Ammon's horn (tissue), 1 donor: ENCODE measurements at places on chromosomes 12 and 14.

GRCh38 chr12:31897781-31898503 lies 61.3 kb upstream of the RESF1 start:
- DNase-seq: peak; percentile 17

- DNase-seq: no peak
Observed at GRCh38 chr12:678747-679712, 15.8 kb upstream of the NINJ2 start.

DNA sequence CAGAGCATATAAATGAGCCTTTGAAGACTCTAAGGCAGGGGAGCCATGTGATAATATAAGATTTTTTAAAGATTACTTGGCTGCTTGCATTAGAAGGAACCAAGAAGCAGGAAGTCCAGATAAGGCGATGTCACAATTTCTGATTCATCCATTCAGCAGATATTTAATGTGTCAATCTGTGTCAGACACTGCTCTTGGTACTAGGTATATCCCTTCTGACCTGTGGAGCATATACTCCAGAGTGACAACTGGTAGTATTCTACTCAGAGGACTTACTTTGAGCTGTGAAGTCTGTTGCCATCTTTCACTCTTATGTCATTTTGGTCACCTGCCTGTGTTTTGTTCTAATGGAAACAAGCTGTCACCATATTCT lies 10.7 kb downstream of the EID3 start:
- DNase-seq: no peak

DNA sequence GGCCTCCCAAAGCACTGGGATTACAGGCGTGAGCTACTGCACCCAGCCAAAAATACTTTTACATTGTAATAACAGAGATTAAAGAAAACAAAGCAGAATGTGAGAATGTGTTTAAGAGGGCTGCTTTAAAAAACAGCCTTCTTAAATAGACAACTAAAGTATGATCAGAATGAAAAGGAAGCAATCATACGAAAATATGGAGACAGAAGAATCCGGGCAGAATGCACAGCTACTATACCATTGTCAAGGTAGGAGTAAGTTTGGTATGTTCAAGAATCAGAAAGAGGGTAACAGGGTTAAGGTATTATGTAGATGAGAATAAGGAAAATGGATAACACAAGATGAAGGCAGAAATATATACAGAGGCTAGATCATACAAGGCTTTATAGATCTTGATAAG lies 8.5 kb downstream of the SEC23A start:
- DNase-seq: no peak

GRCh38 chr14:100348784-100349685 lies 25.9 kb downstream of the SLC25A47 start:
- DNase-seq: no peak

- peak; percentile 11 for DNase-seq
Observed at GRCh38 chr12:21941506-21942376, 515 bp upstream of the ABCC9 start.

- DNase-seq: no peak
Observed at GRCh38 chr12:120125792-120126634, 9.5 kb upstream of the RAB35 start.

GRCh38 chr12:12941450-12942350 lies 10.3 kb downstream of the GPRC5D start:
- no peak for DNase-seq

GRCh38 chr12:131133015-131133905 lies 179.6 kb downstream of the ADGRD1 start:
- DNase-seq: no peak

DNA sequence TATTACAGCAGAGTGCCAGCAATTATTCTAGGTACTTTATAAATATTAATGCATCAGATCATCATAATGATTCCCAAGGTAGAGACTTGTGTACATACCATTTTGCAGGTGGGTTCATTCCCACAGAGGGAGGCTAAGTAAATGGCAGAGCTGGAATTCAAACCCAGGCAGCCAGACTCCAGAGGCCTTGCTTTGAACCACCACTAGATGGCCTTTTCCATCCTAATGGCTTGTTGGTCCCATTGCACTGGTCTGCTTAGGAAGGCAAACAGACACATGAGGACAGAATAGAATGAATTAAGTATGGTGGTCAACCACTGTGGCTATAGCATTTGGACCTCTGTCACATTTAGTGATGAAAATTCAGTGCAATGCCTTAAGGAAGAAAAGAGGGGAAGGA lies 158.7 kb downstream of the METTL25 start:
- DNase-seq: no peak

DNA sequence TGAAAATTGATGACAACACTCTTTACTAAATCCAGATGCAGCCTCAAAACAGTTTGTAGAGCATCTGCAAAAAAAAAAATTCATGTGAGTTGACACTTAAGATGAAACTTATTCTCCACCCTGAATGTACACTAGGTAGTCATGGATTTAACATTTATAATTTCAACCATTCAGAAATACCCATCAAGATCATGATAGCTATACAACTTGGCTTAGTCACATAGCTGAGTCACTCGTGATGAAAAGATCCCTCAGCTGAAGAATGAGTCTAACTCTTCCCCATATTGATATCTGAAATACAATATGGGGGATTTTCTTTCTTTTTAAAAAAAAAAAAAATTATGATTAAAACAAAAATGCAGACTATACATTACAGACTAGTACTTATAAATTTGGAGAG lies 104.8 kb upstream of the PLEKHG7 start:
- no peak for DNase-seq

GRCh38 chr12:90870971-90871725 lies 83.8 kb downstream of the CCER1 start:
- DNase-seq: no peak

GRCh38 chr12:20398686-20399085 lies 30.3 kb downstream of the PDE3A start:
- no peak for DNase-seq

DNA sequence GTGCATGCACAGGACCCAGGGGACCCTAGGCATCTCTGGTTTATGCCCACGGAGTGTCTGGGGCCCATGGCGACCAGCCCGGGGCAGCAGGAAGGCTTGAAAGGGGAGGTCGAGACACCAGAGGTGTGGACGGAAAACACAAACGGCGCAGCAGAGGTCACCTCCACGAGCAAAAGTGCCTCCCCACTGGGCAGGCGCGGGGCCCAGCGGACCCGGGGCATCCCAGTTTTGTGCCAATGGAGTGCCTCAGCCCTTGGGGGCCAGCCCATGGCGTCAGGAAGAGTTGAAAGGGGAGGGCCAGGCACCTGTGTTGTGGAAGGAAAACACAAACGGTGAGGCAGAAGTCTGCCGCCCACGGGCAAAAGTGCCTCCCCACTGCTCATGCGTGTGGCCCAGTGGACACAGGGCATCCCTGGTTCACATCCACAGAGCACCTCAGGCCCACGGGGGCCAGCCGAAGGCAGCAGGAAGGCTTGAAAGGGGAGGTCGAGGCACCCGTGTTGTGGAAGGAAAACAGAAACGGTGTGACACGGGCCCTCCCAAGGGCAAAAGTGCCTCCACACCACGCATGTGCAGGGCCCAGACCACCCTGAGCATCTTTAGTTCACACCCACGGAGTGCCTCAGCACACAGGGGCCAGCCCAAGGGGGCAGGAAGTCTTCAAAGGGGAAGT lies 378.8 kb downstream of the ALG10 start:
- DNase-seq: peak; percentile 0

DNA sequence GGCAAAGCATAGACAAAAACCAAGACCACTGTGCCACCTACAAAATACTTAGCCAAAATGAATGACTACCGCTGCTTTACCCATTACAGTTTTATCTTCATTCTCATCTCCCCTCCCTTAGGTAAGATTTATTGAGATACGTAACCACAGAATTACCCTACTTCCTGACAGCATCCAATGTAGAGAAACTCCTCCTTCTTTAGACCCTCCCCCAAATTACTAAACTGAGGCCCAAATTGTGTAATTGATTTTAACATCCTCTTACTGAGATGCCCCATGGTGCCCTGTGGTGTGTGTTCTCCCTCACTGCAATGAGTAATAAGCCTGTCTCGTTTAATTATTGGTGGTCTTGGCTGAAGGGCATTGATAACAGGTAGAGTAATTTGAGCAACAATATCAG lies 19.1 kb downstream of the VRK1 start:
- no peak for DNase-seq

DNA sequence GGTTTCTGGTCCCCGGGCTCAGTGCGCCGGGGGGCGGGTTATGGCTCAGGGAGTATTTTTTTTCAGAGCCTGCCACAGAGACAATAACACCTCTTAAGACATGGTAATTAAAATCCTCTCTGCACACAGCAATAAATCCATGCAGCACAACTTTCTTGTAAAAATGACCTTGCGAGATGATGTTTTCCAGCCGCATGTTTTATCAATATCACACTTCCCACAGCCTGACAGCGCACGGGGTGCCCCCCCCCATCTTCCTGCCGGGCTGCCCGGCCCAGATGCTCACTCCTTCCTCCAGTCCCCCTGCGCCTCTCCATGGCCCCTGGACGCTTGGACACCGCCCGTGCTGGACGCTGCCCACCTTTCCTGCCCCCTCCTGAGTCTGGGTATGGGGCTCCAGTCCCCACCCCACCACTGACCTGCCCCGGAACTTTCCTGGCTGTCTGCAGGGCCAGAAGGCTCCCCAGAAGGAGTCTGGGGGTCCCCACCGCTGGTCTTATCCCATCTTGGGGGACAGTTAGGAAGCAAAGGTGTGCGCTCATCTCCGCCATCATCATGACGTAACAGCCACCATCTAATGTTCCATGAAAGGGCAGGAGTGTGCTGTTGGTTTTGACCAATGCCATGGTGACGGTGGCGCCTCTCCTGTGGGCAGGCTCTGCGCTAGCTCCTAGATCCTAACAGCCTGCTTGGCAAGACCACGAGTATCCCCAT lies 182.9 kb downstream of the KIF26A start:
- no peak for DNase-seq

DNA sequence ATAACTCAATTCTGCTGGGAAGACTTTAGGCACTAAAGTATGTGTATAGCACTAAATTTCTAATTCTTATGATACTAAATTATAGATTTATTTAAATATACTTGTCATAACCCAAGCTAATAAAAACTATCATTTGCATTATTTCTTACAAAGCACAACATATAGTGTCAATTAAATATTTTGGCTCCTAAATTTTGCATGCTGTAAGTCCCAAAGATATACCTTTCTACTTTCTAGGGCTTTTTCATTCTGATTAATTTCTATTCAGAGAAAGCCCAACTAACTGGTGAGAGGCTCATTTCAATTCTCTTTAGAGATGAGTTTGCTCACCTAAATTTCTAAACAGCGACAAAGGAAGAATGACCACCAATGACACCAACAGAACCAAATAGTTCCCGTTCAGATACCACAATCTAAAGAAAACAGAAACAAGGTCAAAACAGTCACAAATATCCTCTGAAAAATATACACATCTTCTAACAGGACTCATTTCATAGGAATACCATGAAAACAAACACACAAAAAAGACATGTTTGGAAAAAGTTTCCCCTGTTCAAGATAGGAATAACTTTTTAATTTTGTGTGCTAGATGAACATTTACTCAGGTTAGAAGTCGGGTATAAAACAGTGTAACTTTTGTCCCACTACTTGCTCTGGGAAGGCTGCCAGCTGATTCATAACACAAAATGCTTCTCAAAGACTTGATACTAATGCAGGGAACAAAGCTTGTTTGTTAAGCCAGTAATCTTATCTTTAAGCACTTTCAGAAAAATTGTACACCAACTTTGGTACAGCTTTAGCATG lies 7.6 kb downstream of the SLC38A2 start:
- DNase-seq: peak; percentile 61

DNA sequence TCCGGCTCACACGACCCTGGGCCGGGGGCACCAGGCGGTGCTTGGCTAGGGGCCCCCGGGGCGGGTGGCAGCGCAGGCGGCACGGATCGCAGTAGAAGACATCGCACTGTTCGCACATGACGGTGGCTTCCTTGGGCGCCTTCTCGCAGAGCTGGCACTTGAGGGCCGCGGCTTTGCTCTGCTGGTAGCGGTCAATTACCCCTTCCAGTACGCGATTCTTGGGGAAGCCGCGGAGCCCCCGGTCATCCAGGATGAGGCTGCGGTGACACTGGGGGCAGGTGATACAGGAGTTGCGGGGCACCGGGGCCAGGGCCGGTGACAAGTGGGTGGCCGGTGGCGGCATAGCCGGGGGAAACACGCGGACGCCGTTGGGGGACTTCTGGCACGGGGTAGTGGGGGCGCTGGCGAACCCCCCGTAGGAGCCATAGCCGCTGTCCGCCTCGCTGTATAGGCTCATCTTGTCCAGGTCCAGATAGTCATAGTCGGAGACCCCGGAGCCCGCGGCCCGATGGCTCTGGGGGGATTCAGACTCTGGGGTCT lies 553 bp downstream of the TRIM9 start:
- DNase-seq: peak; percentile 35

DNA sequence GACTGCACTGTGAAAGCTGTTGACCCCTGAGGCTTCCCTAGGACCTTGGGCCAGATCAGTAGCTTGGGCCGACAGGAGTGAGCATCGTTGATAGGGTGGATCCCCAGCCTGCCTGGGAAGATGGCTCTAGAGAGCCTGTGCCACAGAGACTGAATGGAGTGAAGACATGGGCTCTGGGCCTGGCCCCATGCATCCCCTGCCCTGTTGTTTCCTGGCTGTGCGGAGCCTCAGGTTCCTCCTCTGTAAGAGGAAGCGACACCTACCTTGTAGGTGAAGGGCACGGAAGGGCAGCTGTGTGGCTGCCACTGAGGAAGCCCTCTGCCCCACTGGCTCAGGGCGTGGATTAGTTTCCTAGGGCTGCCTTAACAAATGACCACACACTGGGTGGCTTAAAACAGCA lies 23.9 kb downstream of the PLEKHG3 start:
- DNase-seq: no peak

GRCh38 chr14:90665321-90666000 lies 150.8 kb downstream of the TTC7B start:
- DNase-seq: no peak

DNA sequence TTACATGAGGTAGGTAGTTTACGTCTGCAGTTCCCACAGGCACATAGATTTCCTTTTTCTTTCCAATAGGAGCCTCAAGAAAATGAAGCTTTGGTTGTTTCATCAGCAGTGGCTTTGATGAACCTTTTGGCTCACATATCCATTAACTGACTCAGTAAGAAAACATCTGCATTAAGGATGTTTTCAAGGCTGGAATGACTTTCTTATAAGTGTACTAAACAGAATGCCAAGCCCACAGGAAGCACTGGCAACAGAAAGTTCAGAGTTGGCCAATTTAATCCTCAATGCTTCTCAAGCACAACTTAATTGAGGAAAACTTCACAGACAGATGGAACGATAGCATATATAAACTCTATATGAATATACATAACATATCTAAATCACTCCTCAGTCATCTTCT lies 63.5 kb downstream of the ST8SIA1 start:
- no peak for DNase-seq

- DNase-seq: peak; percentile 95
Observed at GRCh38 chr14:38867561-38868150, 235.4 kb downstream of the SEC23A start.

GRCh38 chr14:67999290-67999689 lies 179.7 kb downstream of the RAD51B start:
- no peak for DNase-seq

DNA sequence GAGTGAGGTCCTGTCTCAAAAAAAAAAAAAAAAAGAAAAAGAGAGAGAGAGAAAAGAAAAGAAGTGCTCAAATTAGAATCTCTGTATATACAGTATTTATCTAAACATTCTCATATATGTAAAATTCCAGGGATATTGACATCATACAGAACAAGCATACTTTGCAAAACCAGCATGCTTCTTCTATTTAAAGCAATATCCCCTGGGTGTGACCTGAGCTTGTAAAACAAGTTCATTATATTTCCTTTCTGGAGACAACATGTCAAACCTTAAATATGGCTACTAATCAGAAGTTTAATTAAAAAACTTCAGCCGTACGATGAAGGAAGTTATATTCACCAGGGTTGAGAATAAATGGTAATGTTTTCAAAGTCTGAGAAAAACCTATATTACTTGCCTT lies 175.8 kb upstream of the HMGA2 start:
- no peak for DNase-seq

- DNase-seq: no peak
Observed at GRCh38 chr12:122858171-122858570, 22.9 kb downstream of the HIP1R start.
